ENCODE measurements at places on chromosomes 7 and 10. TPM values are rescaled to one million over a fixed set of nuclear protein-coding genes. Genes with fewer than 3 reads are reported as not detected.

The STAG3 gene
- total RNA-seq, result 3.9 TPM

The CARD11 gene
- total RNA-seq, result 87.5 TPM

The DYNC1I1 gene
- total RNA-seq, result not detected

The CPN1 gene
- not detected for total RNA-seq

The CLCN1 gene
- not detected for total RNA-seq

DNA sequence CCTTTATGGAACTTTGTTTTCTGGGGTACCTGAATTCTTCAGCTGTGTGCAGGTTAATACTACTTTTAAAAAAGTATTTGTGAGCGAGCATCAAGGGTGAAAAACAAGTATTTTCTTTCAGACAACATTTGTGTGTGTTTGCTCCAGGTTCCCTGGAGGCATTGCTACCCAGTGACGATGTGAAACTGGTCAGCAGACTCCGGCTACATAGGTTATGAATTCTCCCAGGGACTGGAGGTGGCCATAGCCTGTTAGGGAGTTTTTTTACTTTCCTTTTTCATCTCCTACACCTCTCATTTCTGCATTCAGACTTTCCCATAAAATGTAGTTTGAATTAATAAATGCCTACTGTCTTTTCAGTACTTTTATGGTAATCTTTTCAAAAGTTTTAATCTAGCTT, 7.6 kb downstream of the AKR1D1 start:
- DNase-seq, result no peak

DNA sequence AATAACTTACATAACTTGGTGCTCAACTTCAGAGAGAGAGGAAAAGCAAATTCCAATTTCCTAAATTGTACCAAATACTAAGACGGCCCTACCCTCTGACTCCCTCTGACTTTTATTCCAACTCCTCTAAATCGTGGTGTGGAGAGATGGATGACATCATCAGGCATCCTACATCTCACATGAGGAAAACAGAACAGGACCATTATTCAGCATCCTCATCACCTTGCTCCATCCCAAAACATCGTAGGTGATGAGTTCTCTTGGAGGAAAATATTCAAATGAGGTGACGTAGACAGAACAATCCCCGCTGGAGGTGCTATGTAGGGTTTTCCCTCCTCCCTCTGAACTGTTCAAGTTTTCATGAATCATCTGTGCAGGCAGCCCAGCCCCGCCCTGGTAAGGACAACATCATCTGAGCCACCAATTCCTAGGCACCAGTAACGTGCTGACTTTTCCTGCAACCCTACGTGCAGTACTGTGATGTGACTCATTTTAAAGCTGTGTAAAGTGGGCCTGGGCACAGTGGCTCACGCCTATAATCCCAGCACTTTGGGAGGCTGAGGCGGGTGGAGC, 167.2 kb downstream of the CALN1 start:
- DNase-seq, result no peak

DNA sequence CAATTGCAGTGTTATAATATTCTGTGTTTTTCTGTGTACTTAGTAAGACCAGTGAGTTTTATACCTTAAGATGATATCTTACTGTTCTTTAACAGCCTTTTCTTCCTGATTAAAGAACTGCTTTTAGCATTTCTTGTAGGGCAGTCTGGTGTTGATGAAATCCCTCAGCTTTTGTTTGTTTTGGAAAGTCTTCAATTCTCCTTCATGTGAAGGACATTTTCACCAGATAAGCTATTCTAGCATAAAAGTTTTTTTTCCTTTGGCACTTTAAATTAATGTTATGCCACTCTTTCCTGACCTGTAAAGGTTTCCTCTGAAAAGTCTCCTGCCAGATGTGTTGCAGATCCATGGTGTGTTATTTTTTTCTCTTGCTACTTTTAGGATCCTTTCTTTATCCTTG, 1059.8 kb downstream of the LRMDA start:
- DNase-seq, result no peak

GRCh38 chr10:127349737-127350136, 153.3 kb upstream of the INSYN2A start:
- DNase-seq, result no peak

- no peak for DNase-seq
These were observed 630.2 kb upstream of the LRRTM3 start for GRCh38 chr10:66295602-66296001.

- no peak for DNase-seq
These were observed 552.2 kb upstream of the FZD8 start for GRCh38 chr10:36194276-36194675.

- DNase-seq, result no peak
These were observed 12.8 kb downstream of the DNMBP start for GRCh38 chr10:99996671-99997648.

DNA sequence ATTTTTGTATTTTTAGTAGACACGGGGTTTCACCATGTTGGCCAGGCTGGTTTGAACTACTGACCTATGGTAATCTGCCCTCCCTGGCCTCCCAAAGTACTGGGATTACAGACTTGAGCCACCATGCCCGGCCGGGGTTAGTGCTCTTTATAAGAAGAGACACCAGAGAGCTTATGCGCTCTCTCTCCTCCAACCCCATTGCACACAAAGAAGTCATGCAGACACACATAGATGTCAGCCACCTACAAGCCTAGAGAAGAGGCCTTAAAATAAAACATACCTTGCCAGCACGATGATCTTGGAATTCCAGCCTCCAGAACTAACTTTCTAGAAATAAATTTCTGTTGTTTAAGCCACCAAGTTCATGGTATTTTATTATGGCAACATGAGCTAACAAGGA, 10.0 kb upstream of the FAM53B start:
- no peak for DNase-seq

All from activated T-cell treated with anti-CD3 and anti-CD28 coated beads, Interleukin-2, amount 50 U/mL, for 4 hours (primary cell).